ENCODE measurements at places on chromosomes 3 and 15. TPM values are rescaled to one million over a fixed set of nuclear protein-coding genes. Genes with fewer than 3 reads are reported as not detected.

Gene MUSTN1
- not detected for total RNA-seq

Gene TATDN2
- total RNA-seq, result 11.4 TPM

Gene SSUH2
- not detected for total RNA-seq

Gene CSPG4
- 0.19 TPM for total RNA-seq

Gene CMTM6
- total RNA-seq, result 161 TPM

Gene KBTBD13
- not detected for total RNA-seq

Gene CACNA2D3
- not detected for total RNA-seq

Gene OXTR
- total RNA-seq, result 5.3 TPM

Gene PPP2R3A
- 7.3 TPM for total RNA-seq

Gene CEP19
- total RNA-seq, result 6.8 TPM

Gene GMPPB
- total RNA-seq, result 50.9 TPM

Gene GOLGA6A
- not detected for total RNA-seq

Gene CHST13
- total RNA-seq, result not detected

Gene ADPRH
- total RNA-seq, result 11.9 TPM

Gene LMOD3
- total RNA-seq, result not detected

Gene ATP13A4
- not detected for total RNA-seq

Gene MRPS25
- 34.0 TPM for total RNA-seq

Data from dermis blood vessel endothelial cell (primary cell).